ENCODE measurements at places on chromosomes 2 and 18. TPM values are rescaled to one million over a fixed set of nuclear protein-coding genes. Genes with fewer than 3 reads are reported as not detected.
A peak's percentile ranks its signal among the peaks of the same experiment; 100 is the strongest.

The NTSR2 gene
- 0.16 TPM for polyA plus RNA-seq

The CYP26B1 gene
- 7.2 TPM for polyA plus RNA-seq

The SLC38A11 gene
- polyA plus RNA-seq = 0.25 TPM

The VIT gene
- polyA plus RNA-seq = 11.7 TPM

The FBXO41 gene
- 1.8 TPM for polyA plus RNA-seq

The TRABD2A gene
- 0.50 TPM for polyA plus RNA-seq

The VWA3B gene
- polyA plus RNA-seq = 0.23 TPM

The TMEM17 gene
- 2.0 TPM for polyA plus RNA-seq

The MSTN gene
- 0.18 TPM for polyA plus RNA-seq

The DSG4 gene
- not detected for polyA plus RNA-seq

The RPRM gene
- polyA plus RNA-seq = 0.32 TPM

- no peak for DNase-seq
These were observed 433.8 kb downstream of the LRP1B start for GRCh38 chr2:141697035-141697434.

DNA sequence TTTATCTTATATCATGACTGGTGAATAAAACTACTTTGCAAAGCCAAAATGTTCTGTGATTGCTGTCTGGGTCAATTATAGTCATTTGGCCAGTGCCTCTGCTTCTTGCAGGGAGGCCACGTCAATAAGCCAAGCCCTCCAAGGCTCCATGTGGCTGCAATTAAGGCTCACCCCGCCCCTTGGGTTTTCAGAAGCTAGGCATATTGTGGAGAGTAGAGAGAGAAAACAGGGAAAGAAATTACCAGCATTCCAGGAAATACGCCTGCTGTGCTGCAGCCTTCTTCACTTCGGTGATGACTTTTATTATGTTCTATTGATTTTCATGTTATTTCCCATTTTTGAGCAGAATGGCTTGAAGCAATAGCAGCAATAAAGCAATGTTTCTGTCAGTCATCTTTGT lies 319.7 kb downstream of the SOX11 start:
- DNase-seq = no peak

DNA sequence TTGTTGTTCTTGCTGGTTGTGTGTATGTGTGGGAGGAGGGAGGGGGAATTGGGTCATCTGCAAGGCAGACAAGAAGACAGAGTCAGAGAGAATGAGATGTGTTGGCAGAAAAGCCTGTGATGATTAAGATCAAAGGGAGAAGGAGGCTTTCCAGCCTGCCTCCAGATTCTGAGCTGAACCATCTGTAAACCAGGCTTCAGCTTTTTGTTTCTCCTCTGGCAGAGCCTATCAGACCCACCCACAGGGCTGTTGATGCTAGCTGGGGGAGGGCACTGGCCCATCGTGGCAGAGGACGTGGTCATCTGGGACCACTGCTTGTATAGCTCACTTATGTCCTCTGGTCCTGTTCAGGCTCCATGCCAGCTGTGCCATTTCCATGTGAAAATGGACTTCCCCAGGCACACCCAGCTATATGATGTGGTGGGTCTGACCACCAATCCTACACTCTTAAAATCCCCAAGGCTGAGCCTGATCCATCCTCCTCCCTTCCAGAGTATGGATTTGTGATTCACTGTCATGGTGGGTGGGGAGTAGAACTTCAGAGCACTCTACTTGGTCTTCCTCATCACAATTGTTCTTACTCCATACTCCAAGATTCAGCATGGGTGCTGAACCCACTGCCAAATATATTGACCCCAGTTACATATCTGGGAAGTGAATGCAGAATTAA lies 27.8 kb upstream of the COL6A3 start:
- no peak for DNase-seq

DNA sequence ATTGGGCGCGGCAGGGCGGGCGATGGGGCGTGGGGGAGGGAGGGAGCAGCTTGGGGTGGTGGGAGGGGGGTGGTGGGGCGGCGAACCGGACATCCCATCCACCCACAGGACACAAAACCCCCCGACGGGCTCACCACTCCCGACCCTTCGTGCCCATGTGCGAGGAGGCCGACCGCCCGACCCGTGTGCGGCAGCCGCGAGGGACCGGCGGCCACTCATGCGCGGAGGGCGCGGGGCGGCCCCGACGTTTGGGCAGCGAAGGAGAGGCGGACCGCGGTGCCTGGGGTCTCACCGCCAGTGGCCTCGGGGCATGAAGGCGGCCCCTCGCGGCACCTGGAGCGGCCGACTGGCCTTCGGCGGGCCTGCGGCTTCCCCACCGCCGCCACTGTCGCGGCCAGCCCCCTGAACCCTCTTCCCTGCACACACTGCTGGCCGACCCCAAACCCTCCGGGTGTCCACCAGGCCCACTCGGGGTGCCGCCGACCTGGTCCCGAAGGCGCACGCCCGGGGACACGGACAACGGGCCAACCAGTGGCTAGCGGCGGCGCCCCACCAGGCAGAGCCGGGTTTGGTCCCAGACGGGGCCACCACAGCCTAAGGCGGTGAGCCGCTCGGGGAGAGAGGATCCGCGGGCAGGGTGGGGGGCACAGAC lies 94.6 kb upstream of the ANKRD30BL start:
- DNase-seq = no peak

GRCh38 chr18:23737578-23737977 lies 48.3 kb downstream of the LAMA3 start:
- no peak for DNase-seq

DNA sequence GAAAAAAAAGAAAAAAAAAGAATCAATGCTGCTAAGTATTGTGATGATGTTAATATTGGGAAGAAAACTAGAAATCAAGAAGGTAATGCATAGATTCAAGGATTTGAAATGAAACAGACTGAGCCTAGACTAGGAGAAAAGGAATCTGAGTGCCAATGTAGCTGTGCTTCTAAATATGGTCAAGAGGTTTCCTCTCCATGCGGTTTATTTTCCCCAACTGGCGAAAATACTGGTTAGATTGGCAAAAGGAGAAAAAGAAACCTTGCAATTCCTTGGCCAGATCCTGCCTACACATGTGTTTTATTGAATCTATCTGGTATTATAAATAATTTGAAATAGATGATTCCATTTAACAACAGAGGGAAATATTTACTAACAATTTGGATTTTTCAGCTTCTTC lies 5.7 kb downstream of the SCN3A start:
- DNase-seq = no peak

DNA sequence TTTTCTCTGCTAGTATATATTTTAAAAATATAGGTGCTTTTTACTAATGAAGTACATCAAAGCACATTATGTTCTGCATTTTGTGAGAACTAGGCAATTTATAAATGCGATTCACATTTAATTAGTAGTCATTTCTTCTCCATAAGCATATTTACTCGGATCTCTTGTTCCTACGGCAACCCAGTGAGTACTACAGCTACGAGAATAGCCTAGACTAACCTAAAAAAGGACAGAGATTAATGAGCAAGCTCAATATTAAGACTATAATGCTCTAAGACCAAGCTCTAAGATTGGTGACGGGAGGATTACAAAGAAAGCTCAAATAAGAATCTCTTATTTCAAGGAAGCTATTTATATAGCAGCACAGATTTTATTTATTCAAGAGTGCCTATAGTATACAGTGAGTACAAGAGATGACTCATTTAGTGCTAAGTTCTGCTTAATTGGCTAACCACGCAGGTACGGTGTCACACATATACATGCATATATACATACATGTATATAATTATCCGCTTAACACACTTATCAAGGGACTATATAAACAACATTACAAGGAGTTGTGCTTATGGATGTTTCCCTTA lies 364.7 kb downstream of the GPD2 start:
- DNase-seq = no peak

- no peak for DNase-seq
These were observed 16.3 kb downstream of the TMEM17 start for GRCh38 chr2:62489702-62490101.

DNA sequence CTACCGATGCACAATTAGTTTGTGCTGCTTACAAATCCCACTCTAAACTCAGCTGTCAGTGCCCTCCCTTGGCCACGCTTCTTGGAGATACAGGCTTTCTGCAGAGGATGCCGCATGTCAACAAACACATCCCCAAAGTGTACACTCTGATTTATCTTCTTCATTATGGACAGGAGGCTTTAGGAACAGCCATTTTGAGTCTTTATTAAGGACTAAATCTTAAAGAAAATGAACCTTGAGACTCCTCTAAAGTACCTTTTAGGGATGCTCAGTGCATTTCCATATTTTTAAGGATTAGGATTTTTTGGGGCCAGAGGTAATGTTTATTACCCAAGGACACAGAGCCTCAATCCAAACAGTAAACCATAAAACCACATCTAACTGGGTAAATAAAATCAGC lies 6.0 kb downstream of the EDAR start:
- no peak for DNase-seq

DNA sequence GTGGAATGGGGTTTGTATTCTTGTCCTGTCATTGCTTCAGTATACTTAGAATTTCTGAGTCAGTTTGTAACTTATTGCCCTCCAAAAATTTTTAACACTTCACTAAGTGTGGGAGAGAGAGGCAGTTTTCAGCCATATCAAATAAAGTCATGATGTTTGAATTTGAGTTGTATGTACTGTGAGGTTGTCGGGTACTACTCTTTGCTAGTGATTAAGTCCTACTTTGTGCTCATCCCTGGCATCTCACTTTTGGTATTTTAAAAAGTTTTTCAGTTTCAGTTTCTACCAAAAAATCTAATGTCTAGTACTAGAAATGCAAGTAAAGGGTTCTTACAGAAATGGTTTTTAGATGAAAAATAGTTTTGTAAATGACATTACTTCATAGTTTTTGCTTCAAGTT lies 40.7 kb downstream of the EIF5B start:
- no peak for DNase-seq

- DNase-seq = no peak
These were observed 365.7 kb downstream of the TNS1 start for GRCh38 chr2:217636991-217637561.

GRCh38 chr2:85427300-85427835 lies 8.9 kb downstream of the SH2D6 start:
- DNase-seq = peak; percentile 22

- DNase-seq = no peak
These were observed 20.6 kb upstream of the DSG3 start for GRCh38 chr18:31426871-31427406.

DNA sequence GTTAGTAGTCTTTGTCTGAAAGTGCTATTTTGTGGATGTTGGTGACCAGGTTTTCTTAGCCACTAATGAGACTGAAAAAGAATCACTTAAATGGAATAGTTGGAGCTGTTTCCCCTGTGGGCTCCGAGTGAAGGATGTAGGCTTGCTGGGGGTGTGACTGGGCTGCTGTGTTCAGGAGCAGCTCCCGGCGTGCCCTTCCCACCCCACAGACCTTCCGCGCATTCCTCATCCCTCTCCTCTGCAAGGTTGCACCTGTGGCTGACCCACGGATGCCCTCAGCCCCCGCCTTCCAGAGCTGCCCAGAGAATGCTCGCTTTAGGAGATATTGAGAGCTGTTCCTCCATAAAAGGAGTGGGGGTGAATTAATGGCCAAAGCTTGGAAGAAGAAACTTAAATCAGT lies 174.3 kb downstream of the LDLRAD4 start:
- DNase-seq = no peak

- no peak for DNase-seq
These were observed 33.6 kb upstream of the SMAD2 start for GRCh38 chr18:47964053-47964452.

DNA sequence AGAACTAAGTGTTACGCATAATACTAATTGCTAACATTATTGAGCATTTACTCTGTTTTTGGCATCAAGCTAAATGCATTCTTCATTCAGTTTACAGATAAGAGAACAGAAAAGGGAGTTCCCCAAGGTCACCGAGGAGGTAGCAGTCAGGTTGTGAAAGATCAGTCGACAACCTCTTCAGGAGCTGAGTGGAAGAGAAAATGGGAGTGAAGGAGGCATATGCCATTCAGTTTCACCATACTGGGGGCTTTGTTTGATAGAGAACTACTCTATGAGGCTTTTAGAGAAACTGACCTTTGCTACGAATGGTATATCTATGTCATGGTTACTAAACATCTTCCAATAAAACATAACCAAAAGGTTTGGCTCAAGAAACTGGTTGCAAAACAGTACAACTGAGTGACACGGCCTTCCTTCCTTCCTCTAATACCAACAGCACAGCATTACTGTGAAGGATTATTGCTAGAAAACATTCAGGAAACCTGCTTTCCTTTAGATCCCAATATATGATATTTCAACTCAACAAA lies 112.1 kb downstream of the RBMS1 start:
- no peak for DNase-seq

GRCh38 chr2:100140582-100140981 lies 1.8 kb downstream of the AFF3 start:
- DNase-seq = no peak

GRCh38 chr2:230840301-230840700 lies 24.4 kb upstream of the ITM2C start:
- DNase-seq = no peak

DNA sequence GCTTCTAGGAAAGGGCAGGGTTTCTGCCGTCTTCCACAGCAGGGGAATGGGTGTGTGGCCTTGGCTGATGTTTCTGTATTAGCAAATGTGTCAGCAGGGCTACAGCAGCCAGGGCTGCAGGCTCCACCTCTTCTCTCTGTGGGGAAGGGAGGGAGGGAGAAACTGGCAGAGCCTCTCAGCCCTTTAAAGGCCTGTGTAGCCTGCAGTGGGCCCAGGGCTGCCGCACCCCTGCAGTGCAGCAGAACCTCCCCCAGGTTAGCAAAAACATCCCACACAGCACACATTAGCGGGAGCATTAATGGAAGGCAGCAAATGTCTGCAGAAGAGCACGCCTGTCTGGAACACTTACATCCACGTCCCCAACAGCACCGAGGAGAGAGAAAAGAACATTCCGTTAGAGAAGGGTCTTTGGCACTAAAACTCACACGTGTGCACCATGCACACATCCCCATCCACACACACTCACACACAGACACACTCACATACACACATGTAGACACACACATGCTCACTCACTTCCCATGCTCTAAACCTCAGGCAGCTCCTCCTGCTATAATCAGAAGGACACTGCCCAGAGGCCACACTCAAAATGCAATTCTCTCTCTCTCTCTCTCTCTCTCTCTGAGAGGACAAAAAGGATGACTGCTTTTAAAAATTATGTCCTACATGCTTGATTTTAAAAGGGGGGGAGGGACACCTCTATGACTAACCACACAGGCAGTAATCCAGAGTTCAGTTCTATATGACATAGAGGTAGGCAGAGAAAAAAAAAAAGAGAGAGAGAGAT lies 24.1 kb downstream of the MRPL35 start:
- peak; percentile 87 for DNase-seq

DNA sequence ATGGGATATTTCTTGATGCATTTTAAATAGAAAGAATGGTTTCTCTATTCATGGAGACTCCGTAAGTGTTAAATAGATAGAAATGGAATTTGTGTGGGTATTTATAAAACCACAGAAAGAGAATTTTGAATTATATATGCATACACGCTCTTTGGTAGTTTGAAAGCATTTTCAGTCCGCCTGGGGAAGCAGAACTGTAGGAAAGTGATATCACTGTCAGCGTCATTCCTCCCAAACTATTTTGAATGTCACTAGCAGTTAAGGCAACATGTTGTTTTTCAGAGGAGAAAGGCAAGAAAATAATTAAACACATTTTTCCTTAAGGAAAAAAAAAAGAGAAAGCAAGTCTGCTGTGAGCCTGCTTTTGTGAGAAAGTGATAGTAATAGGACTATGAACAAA lies 8.7 kb upstream of the ERMN start:
- no peak for DNase-seq

- peak; percentile 32 for DNase-seq
These were observed 21.2 kb downstream of the GRB14 start for GRCh38 chr2:164599954-164600589.
